ENCODE measurements at places on chromosomes 7 and 10.

DNA sequence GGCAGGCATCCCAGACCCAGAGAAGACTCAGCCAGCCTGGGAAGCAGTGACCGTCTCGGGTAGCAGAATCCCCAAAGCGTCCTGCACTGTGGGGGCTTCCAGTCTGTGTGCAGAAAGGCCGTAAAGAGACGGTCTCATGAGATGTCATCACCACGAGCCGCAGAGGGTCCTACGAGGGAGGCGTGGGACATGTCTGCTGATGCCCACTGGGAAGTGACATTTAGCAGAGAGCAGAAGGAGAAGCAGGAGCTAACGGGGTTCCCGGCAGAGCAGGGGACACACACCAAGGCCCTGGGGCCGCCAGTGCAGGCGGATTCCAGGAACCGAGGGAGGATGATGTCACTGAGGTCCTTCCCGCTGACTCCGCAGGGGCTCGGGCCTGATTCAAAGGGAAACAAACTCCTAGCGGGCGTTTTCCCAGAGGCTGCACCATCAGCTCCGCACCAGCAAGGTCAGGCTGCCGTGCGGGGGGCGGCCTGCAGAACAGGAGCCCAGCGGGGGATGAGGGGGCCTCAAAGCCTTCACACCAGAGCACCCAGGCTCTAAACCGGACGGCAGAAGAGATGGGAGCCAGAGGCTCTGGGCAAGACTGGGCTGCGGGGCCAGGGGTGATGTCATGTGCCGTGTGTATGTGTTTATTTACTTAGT is 85.4 kb upstream of the PDGFA start:
- DNase-seq, result no peak

GRCh38 chr10:12327074-12327473 is 22.3 kb upstream of the CAMK1D start:
- no peak for DNase-seq

DNA sequence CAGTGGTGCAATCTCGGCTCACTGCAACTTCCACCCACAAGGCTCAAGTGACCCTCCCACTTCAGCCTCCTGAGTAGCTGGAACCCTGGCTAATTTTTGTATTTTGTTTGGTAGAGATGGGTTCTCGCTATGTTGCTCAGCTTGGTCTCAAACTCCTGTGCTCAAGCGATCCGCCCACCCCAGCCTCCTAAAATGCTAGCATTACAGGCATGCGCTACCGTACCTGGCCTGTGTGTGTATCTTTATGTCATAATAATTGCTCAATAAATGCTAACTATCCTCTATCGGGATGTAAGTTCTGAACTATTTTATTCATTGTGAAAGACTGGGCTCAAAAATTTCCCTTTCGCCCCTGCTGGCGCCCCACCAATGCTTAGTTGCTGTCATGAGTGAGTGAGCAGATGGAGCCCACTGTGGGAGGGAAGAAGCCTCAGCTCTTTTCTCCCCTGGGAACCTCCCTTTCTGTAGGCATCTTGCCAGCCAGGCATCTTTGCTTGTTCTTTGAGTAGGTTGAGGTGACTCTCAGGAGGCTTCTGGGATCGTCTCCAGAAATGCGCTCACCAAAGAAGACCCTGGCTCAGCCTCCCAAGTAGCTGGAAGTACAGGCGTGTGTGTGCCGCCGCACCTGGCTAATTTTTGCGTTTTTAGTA is 38.3 kb downstream of the CAMK1D start:
- DNase-seq, result no peak

GRCh38 chr10:35922876-35923600 is 280.9 kb upstream of the FZD8 start:
- DNase-seq, result no peak

- DNase-seq, result no peak
These were observed 146.1 kb downstream of the MAGI2 start for GRCh38 chr7:79307376-79307775.

GRCh38 chr7:40541336-40541735 is 406.5 kb downstream of the SUGCT start:
- no peak for DNase-seq

DNA sequence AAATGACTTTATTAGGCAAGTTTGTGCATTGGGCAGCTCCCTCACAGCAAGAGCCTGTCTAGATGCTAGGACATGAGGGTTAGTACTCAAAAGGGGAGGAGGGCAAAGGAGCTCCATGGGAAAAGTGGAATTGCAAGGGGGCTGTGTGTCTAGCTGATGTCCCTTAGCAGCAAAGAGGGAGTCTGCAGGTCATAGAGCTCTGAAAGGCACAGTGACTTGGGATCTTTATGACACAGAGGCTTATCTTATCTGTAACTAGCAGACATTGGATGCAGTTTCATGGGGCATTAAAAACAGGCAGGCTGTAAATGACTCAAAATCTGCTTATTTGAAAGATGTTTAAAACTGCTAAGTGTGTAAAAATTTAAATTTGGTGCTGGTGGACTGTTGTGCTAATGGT is 556.2 kb upstream of the FZD8 start:
- DNase-seq, result no peak

DNA sequence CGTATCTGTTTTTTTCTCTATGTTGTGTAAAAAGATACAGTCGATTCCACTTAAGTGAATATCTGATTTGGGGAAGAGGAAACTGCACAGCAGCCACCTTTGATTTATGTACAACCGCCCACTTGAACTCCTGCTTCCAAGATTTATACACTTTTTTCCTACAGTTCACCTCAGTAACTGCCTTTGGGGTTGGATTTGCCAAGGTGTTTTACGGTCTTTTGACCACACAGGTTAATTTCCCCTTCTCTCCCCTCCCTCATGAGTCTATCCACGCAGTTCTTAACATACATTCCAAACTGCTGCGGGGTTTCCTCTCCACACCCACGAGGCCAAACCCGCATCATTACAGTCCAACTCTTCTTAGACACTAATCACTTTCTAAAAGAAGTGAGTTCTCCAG is 277.0 kb downstream of the USP6NL start:
- no peak for DNase-seq

- no peak for DNase-seq
These were observed 23.1 kb downstream of the ZCCHC24 start for GRCh38 chr10:79422178-79422892.

GRCh38 chr7:151631570-151631952 is 111.9 kb upstream of the RHEB start:
- DNase-seq, result peak; percentile 44

GRCh38 chr7:128703609-128704241 is 31.6 kb downstream of the GARIN1A start:
- no peak for DNase-seq

GRCh38 chr7:35355911-35356310 is 102.0 kb upstream of the TBX20 start:
- no peak for DNase-seq

DNA sequence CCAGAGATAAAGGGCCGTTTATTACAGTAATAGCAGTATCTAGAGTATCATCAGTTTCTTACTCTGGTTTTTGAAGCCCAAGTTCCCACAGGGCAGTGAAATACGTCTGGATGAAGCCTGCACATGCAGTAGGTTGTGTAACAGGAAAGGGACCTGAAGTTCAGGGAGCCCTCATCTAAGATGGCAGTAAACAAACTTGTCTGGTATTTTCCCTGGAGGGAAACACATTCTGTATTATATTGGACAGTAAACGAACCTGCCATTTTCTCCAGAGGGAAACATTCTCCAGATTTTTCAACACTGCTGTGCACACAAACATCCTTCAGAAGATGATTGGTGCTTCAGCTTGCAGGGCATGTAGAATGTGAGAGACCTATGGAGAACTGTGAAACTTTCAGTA is 189.9 kb downstream of the TFEC start:
- DNase-seq, result no peak

GRCh38 chr10:58326967-58327381 is 7.8 kb upstream of the UBE2D1 start:
- no peak for DNase-seq

DNA sequence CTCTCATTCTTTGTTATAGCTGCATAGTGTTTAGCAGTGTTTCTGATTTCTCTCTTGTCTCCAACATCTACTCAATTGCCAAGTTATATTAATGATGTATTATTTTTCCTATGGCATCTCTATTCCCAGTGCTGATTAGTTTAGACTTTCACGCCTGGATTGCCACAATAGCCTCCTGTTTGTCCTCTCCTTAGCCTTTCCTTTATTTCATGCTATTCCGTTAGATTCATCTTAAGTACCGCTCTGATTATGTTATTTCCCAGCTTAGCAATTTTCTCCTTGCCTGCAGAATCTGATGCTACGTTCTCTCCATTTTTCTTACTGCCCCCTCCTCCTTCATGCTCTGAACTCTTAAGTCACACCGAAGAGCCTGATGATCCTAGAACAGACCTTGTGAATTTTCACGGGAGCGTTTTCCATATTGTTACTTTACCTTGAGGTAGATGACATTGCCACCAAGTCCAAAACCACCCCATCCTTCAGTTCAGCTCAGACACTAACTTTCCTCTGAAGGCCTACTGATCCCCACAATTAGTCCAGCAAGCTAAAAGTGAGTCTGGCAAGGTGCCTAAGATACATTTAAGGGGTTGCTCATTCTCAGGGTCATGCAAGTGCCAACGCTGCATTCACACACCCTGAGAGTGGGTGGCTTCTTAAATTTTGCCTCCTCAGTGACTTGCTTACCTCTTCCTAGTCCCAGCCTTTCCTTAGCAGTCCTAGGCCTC is 6.6 kb upstream of the NRF1 start:
- no peak for DNase-seq

DNA sequence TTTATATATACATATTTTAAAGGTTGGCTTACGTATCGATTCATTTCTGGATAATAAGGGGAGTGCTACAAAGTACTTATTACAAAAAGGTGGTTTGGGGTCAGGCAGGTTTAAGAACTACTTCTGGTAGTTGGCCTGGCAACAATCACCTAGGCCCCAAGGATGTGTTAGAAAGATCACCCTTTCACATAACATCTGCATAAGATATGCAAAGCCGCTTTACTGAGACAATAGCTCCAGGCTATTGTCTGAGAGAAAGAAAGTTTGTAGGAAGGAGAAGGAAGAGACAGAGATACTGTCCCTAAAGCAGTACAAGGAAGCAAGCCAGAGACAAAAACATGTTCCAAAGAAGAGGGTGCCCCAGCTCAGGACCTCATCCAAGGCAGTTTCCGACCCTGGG is 6.2 kb downstream of the PAXIP1 start:
- DNase-seq, result no peak

DNA sequence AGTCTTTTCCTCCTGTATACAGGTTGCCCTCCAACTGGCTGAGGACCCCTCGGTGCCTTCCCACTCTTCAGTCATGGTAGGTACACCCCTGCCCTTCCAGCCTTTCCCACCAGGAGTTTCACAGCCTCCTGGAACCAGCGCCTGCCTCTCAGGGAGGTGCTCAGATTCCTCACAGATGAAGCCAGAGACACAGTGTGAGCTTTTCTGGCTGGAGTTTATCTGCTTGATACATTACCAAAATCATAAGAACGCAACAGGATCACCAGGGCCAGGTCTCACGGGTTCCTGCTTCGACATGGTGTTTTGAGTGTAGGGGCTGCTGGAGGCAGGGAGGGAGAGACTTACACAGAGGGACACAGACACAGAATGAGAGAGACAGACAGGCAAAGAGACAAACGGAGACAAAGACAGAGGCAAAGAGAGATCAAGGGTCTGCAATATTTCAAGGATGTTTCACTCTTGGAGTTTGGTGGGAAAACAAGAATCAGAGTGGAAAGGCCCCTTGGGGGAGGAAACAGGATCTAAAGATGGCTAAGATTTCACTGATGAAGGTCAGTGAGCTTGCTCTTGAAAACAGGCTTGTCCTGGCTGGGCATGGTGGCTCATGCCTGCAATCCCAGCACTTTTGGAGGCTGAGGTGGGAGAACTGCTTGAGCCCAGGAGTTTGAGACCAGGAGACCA is 6.5 kb upstream of the INMT start:
- no peak for DNase-seq

GRCh38 chr7:84532196-84532595 is 337.6 kb upstream of the SEMA3A start:
- DNase-seq, result no peak

- DNase-seq, result no peak
These were observed 548.0 kb downstream of the CCSER2 start for GRCh38 chr10:84876116-84876999.

GRCh38 chr7:129719980-129720732 is 108.6 kb downstream of the NRF1 start:
- no peak for DNase-seq

GRCh38 chr7:148911626-148912025 is 27.5 kb upstream of the EZH2 start:
- DNase-seq, result no peak

DNA sequence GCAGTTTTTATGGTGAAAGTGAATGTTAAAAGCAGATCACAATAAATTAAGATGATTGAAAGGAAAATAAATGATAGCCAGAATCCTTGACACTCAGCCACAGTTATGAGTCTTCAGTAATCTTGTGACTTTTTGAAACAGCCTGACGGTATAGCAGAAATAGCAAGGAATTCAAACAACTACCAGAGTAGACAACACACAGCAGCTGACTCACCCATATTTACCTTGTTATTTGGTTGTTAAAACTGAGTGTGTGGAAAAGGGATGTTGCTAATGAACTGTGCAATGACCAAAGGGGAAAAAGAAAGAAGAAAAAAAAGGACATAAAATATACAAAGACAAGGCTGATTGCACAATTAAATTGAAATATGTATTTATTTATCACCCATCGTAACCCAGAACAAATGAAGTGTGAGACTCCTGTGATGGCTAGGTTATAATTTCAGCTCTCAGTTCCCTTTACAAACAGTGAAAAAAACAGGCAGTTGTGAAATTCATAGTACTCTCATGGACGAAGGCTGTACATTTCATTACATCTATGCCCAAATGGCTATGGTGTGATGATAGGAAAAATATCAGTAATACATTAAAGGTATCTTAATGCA is 1023.0 kb upstream of the SORCS1 start:
- DNase-seq, result no peak

DNA sequence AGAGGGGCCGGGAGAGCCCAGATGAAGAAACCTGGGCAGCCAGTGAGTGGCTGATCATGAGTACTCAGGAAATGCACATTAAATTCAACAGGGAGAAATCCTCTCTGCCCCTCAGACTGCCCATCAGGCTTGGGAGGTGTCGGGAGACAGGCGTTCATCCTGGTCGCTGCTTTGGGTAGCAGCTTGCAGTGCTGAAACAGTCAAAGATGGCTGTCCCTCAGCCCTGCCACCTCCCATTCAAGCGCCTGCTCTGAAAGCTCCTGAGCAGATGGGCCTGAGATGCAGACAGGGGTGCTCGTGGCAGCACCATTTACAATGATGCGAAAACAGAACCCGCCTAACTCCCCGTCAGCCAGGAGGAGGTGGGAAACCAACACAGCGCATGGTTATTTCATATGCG is 3.6 kb upstream of the JAKMIP3 start:
- DNase-seq, result no peak

Data from neuronal stem cell (in vitro differentiated cells).